Type B pancreatic cell (in vitro differentiated cells): ENCODE measurements at places on chromosomes 2 and 18.

- DNase-seq, result no peak
Measured at GRCh38 chr2:39851651-39852110, 72.6 kb upstream of the THUMPD2 start.

DNA sequence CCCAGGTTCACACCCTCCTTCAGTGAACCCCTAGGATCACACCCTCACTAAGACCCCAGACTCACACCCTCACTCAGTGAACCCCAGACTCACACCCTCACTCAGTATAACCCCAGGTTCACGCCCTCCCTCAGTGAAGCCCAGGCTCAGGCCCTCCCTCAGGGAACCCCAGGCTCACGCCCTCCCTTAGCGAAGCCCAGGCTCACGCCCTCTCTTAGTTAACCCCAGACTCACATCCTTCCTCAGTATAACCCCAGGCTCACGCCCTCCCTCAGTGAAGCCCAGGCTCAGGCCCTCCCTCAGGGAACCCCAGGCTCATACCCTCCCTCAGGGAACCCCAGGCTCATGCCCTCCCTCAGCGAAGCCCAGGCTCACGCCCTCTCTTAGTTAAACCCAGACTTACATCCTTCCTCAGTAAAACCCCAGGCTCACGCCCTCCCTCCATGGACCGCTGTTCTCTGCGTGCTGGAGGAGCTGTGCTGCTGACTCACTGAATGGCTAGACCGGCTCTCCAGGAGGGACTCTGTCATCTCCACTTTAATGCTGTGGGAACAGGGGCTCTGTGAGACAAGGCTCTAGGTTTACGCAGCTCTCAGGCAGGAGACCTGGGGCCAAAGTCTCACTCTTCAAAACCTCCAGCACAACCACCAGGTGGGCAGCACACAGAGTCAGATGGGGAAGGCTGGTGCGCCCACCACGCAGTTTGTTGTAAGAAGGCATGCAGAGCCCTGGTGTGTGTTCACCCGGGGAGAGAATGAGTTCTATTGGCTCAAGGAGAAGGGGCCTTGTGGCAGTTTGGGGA, 506.9 kb upstream of the MYT1L start:
- DNase-seq, result no peak

- DNase-seq, result no peak
Measured at GRCh38 chr18:46555724-46556123, 101.3 kb downstream of the LOXHD1 start.

GRCh38 chr18:37244618-37245017, 321.0 kb downstream of the CELF4 start:
- no peak for DNase-seq
